Upper lobe of left lung (tissue), 6 donors: ENCODE measurements at places on chromosomes 4 and X. TPM values are rescaled to one million over a fixed set of nuclear protein-coding genes. Genes with fewer than 3 reads are reported as not detected.

DNA sequence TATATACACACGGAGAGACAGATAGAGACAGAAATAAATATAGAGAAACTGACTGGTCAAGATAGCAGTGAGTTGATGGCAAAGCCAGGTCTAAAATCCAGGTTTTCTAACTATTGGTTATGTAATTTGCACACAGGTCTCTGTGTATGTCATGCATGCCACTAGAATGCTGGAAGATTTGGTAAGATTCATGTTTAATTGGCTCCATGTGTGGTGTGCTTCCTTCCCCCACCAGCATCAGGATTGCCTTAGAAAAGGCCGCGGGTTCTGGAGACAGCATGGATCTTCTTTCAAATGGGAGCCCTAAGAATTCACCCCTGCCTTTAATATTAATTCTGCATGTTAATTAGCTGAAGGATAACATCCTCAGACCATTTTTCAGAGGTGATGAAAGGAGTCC, 31.3 kb downstream of the HAND2 start:
- DNase-seq, result no peak

DNA sequence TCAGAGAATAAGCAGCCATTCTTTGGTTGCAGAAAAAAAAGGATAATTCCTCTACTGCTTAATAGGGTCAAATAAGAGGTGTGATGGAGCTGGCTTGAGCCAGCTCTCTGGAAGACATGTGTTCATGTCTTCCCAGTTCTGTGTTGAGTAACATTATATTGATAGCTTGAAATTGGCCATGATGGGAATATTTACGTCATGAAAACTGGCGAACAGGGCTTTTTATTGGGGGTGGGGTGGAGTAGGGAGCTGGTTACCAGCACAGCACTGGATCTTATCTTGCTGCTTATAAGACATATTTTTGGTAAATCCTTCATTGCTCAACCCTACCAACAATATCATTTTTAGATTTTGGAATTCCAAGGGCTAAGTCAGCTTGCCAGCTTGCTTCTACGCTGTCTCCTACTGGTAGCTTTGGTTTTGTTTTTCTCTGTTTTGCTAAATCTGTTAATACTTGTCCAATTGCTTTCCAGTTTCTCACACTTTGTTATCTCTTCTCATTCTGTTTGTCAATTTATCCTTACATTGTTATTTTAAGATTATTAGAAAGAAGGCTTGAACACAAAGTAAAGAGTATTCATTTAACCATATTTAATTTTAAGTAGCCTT, 25.3 kb upstream of the GBA3 start:
- DNase-seq, result no peak

- peak; percentile 6 for DNase-seq
Measured at GRCh38 chr4:41787931-41788330, 39.4 kb upstream of the PHOX2B start.

DNA sequence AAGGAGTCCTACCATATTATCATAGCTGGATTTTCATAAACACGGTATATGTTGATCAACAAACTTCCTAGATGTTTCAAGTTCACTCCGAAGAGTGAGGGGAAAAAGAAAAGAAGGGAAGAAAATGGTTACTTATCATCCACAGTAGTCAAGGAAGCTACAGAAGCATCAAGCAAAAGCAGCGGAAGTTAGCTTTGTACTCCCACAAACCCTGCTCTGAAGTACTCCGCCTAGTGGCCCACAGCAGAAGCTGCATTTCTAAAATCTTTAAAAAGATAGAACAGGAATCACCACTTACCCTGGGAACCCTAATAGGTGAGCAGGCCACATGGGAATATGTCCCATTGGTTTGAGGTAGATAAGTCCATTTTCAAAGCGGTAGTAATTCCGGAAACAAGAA, 28.5 kb upstream of the FRG1 start:
- DNase-seq, result no peak

- no peak for DNase-seq
Measured at GRCh38 chr4:145881989-145882388, 56.6 kb downstream of the ZNF827 start.

DNA sequence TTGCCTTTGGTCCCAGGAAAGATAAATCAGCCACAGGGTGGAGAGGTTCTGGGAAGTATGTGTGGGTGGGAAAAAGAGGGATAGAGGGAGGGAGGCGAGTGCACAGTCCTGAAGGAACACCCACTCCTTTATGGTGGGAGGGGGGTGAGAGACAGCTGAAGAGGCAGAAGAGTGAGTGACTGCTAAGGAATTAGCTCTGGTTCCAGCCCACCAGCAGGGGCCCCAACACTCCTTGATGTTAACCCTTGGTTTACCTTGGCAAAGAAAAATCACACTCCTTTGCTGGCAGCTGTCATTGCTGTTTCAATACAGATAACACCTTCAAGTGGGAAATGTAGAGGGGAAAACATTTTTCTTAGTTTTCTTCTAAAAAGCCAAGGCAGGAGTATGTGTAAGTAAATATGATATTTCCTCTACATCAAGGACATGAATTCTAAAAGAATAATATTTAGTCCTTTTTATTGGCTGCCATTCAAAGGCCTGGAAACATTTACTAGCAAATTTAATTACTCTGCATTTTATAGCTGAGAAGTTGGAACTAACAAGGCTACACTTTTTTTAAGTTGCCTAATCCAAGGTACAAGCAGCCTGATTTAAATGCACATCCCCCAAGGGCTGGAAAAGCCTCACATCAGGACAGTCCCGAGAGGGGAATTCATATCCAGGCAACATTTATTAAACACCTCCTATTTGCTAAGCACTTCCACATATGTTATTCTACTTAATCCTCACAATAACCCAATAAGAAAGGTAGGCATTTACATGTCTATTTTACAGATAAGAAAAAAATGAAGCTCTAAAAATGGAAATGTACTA, 81.7 kb downstream of the HS6ST2 start:
- DNase-seq, result no peak

- DNase-seq, result no peak
Measured at GRCh38 chr4:7157666-7158065, 34.7 kb upstream of the SORCS2 start.

DNA sequence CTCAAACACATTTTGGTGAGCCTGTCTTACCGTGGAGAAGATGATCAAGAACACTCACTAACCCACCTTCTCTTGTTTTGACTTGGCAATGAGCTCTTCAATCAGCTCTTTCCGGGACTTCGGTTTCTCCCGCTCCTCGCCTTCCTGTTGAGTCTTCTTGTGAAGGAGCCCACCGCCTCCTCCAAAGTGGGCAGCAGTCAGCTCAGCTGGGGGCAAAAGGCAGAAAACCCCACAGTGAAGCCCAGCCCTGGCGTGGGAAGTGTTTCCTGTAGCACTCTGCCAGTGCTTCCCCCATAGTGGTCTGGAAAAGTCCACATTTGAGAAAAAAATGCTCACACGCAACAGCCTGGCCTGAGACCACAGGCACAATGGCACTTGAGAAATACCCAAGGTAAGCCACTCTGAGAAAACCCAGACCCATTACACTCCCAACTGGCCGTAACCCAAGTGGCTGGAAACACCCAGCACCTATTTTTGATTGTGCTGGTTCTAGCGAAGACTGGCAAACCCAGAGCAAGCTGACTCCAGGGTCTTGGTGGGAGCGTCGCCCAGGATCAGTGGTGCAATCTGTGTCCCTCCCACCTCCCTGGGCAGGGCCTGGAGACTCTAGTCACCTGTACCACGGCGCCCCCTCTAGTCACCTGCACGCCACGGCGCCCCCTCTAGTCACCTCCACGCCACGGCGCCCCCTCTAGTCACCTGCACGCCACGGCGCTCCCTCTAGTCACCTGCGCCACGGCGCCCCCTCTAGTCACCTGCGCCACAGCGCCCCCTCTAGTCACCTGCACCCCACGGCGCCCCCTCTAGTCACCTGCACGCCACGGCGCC, 8.6 kb downstream of the NOP14 start:
- DNase-seq, result no peak

DNA sequence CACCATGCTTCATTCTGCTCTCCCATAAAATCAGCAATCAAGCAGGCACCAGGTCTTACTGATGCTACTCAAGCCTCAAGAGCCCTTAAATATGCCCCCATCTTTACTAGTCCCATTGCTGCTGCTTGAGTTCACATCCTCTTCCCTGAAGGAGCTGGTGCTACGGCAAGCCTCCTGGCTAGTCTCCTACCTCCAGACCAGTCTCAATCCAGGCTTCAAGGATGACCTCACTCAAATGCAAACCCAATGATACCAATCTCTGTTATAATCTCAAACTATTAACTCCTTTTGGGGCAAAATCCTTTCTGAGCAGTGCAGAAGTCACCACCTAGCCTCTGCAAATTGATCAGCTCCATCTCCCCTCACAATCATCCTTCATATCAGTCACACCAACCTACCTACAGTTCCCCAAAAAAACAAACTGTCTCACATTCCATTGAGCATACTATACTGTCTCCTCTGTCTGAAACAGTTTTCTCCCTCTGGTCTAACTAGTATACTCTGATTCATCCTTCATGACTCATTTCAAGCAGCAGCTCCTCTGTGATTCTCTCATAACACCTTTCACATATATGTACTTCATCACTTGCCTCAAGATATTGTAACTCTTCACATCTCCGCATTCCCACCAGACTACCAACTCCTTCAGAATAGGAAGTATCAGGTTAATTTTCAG, 30.0 kb downstream of the PAPSS1 start:
- no peak for DNase-seq

DNA sequence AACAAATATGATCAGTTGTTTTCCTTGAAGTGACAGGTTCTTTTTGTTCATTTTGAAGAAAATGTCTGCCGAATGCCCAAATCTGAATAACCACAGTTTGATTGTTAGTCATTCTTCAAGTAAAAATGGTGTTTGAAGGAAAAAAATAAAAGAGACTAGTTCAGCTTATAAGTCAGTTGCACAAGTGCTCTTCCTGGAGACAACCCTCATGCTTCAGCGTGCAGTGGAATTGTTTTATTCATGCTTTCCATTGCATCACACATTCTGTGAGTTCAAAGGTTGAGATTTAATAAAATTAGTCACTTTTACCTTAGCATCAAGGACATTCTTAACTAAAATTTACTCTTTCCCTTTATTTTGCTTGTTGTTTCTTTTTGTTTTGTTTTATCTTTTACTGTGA, 404.9 kb downstream of the ZNF674 start:
- DNase-seq, result no peak

- no peak for DNase-seq
Measured at GRCh38 chrX:2631743-2632532, 59.2 kb upstream of the CD99 start.

DNA sequence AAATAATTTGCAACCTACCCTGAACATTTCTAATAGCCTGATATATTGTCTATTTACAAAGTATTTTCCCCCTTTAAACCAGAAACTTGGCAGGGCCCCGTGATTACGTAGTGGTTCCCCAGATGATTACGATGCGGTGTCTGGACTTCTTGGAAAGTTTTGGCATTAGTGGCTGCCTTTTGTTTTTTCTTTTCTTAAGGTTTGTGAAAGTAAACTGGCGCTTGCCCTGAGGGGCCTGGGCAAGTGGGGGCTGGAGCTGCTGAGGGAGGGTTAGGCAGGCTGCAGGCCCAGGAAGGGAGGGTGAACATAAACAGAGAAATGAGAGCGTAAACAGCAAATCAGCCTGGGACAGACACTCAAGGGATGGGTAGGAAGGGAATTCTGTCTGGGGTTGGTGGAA, 123.6 kb upstream of the MSX1 start:
- no peak for DNase-seq

DNA sequence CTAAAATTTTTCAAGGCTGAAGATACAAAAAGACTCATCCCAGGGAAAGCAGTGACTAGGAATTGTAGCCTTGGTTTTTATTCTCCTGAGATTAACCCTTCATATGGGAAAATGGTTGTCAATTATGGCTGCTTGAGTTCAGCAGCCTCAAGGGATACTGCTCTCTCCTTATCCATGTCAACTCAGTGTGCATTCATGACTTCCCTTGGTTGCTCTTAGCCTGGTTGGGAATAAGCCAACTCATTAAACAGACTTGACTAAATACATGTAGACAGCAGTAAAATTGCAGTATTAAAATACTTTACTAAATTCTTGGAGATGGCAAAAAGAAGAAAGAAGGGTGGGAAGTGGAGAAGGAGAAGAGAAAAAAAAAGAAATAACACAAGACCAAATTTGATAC, 44.5 kb upstream of the BMP3 start:
- no peak for DNase-seq

DNA sequence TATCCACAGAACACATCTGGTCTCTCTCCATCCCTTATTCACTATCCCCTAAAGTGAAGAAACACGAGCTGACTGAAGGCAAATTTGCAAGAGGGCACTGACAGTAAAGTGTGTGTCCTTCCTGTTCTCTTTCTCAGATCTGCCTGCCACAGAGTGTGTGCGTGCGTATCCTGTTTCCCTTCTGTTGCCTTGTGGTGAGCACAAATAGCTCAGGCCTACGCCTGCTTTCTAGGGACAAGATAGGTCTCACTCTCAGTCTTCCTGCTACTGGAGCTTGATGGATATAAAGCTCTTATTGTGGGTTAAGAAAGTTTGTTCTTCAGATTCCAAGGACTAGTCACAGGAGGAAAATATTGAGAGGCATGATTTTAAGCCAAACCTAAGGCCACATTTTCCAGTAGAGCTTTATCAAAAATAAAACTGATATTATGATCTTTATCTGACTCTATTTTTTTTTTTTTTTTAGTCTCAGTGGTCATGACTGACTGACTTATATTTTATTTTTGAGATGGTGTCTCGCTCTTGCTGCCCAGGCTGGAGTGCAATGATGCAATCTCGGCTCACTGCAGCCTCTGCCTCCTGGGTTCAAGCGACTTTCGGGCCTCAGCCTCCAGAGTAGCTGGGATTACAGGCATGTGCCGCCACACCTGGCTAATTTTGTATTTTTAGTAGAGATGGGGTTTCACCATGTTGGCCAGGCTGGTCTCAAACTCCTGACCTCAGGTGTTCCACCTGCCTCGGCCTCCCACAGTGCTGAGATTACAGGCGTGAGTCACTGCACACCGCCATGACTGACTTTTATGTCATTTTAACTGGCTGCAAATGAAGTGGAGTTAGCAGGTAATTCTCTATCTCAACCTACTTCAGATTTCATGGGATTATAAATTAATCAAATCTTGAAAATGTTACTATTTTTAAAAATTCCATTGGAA, 140.3 kb upstream of the SH3RF1 start:
- DNase-seq, result no peak

DNA sequence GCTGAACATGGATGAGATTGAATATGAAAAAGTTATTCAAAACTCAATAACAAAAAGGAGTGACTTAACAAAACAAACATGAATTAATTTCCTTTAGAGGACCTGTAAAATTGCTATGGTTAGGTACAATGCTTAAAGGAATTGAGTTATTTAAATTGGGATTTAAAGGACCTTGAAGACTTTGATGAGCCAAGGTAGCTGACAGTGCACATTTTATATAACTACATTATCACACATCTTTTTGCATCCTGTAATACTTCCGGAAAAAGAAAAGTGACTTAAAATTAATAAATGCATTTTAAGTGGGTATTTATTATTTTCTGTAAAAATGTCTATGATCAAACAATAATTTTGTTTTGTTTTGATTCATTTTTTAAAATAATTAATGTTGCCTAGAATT, 964.8 kb upstream of the SLIT2 start:
- DNase-seq, result no peak

- no peak for DNase-seq
Measured at GRCh38 chr4:182642831-182643230, 274.4 kb downstream of the DCTD start.

GAGE10 gene
- total RNA-seq, result not detected

DRP2 gene
- total RNA-seq, result not detected

ADH1A gene
- total RNA-seq, result not detected

TSPAN7 gene
- total RNA-seq, result 7.3 TPM

CYLC1 gene
- not detected for total RNA-seq

MID2 gene
- 13.6 TPM for total RNA-seq

ZFP42 gene
- total RNA-seq, result not detected

GATA1 gene
- total RNA-seq, result 1.3 TPM

FGB gene
- total RNA-seq, result not detected

HS3ST1 gene
- 4.6 TPM for total RNA-seq

DSPP gene
- not detected for total RNA-seq

ATOH1 gene
- total RNA-seq, result not detected

HPF1 gene
- total RNA-seq, result 17.2 TPM
